ENCODE measurements at places on chromosomes 5 and 9.

- no peak for DNase-seq
Observed at GRCh38 chr9:137069508-137070091, 757 bp downstream of the SAPCD2 start.

- no peak for DNase-seq
Observed at GRCh38 chr9:95116808-95117204, 200.7 kb downstream of the FANCC start.

DNA sequence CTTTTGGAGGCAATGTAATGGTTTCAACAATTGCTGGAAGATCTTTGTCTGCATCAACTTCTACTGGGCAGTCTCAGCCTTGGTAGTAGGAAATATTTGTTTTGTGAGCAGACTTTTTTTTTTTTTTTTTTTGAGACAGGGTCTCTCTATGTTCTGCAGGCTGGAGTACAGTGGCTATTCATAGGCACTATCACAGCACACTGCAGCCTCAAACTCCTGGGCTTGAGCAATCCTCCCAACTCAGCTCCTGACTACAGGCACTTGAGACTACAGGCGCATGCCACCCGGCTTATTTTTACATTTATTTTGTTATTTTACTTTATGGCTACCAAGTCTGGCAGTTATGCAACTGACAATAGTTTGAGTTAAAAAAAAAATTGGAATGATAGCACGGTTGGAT, 187.3 kb downstream of the SNX18 start:
- no peak for DNase-seq

DNA sequence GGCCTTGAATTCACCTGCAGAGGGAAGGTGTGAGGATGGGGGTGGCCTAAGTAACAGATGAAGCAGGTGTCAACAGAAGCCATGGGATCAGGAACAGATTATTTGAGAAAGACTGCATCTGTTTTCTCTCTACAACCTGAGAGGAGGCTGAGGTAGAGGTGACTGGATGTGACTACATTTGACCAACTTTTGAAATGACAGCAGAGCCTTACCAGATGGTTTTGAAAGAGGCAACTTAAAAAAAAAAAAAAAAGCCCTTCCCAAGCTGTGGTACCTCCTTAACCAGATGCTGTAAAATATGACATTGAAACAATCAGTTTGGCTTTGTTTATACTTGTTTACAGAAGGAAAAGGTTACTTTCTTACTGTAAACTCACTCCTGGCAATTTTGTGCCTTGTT, 108.6 kb downstream of the TRIO start:
- no peak for DNase-seq

- no peak for DNase-seq
Observed at GRCh38 chr5:59840200-59840601, 53.3 kb downstream of the PDE4D start.

GRCh38 chr9:10250219-10250618, 362.6 kb downstream of the PTPRD start:
- no peak for DNase-seq

DNA sequence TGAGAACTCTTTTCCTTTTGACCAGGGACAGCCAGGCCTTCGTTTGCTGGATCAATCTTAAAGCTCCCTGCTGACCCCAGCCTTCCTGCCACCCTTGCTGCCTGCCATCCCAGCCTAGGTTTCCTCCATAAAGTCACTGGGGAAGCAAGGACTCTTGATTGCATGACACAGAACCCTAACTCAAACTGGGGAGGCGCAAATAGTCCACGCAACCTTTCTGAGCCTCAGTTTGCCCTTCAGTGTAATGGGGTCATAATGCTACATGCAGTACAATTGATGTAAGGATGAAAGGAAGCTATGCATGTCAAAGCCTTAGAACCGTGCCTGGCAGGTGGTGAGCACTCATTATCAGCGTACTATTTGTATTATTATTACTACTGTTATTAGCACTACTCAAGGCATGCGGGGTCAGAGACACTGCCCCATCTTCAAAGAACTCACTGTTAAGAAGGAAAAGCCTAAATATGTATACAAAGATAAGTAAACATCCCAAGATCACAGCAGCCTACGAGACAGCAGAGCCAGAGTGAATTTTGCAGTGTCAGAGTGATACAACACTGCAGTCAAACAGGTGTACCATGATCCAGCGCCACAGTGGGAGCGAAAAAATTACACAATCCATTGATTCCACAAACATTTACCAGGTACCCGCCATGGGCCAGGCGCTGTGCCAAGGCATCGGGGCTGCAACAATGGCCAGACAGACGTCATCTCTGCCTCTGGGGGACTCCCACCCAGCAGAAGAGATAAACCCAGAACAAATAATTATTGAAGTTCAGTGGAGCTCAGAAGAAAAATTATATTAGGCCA, 16.9 kb upstream of the CPLX2 start:
- no peak for DNase-seq

- DNase-seq, result no peak
Observed at GRCh38 chr5:171569065-171569712, 149.7 kb downstream of the FGF18 start.

DNA sequence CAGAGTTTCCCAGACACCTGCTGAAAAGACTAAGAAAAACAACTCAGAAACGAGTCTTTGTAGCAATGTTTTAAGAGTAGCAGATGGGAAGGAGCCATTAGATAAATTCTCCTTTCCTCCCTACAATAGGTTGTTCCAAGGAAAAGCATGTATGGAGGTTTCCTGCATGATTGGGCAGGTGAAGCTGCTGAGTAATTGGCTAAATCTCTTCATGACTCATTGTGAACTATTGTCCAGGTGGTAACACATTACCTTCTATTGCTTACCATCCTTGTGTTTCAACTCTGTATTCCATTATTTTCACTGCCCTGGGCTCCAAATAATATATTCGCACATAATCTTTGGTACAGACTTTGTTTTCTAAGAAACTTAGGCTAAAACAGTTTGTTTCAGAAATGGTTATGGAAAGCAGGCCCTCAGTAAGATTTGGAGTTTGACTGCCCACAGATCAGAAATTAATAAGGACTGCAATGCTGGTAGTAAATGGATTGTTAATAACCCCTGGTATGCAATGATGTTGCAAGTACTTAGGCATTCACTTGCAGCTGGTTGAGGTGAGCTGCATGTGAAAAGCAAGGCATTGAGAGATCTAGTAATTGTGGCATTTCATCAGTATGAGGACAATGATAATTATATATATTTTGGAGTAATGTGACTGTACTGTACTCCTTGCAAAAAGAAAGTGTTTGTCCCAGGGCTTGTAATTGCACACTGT, 281.4 kb upstream of the VLDLR start:
- no peak for DNase-seq

DNA sequence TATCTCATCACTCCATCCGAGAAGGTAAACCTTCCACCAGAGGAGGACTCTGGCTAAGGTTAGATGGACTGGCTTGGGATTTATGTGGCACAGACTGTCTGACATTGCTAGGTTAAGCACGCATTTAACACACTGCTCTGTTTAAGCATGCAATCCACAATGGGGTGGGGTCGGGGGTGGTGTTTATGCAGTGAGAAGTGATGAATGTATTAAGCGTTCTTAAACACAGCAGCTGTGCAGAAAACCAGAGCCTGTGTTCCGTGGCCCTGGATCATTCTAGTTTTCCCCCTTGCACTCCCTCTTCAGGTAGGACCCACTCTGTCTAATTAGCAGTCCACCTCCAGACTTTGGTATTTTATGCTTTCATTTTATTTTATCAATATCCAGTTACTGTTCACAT, 46.4 kb downstream of the STXBP1 start:
- DNase-seq, result no peak

DNA sequence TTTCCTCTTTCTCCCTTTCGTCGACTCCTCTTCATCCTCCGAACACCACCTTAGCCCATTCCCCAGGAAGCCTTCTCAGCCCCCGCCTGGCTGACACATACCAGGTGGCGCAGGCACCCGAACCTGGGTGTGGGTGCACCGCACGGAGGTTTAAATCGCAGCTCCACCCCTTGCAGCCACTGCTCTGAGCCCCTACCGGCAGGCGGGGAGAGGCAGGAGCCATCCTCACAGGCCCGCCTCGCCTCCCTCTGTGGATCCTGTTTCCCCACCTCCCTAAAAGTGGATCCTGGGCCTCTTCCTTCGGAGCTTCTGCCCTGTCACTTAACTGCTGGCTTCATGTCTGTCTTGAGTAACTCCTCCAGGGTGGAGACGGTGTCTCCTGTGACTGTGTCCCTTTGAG, 110.7 kb downstream of the OLFM1 start:
- DNase-seq, result no peak

DNA sequence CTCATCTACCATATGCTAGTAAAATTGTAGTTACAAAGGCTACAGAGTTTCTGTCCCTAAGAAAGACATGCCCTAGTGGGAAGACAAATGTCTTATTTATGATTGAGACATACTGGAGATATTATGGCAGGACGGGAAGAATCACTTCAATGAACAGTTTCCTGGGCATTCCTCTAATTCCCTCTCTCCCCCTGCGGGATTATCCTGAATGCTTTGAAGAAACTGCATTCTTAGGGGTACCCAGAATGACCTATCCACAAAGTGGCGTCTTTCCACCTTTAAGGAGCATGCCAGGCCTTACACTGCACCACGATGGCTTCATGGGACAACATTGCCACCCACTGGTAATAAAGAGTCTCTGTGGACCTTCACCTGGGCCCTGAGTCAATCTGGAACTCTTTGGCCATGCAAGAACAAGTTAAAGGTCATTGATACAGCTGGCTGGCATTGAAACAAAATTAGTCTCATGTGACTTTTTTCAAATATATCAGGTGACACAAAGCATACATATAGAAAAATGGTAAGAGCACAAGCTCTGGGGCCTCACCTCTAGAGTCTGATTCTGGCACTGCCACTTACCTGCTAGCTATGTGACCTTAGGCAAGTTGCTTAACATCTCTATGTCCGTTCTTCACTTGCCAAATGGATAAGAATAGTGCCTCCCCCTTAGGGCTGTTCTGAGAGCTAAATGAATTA, 32.0 kb downstream of the ANKRD55 start:
- peak; percentile 34 for DNase-seq

DNA sequence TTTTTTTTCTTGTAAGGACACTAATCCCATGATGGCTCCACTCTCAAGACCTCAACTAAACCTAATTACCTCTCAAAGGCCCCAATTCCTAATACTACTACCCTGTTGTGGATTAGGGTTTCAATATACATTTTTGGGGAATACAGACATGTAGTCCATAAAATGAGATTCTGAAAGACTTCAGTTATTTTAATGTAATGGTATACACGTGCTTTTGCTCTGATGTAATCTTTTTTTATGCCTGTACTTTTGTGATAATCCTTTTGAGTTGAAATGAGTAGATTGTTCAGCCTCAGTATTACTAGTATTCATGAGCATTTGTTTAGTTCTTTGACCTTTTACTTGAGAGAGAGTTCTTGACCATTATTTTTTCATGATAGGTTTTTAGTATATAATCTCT, 9.5 kb downstream of the CEP78 start:
- DNase-seq, result no peak

GRCh38 chr5:95124731-95125130, 160.2 kb downstream of the MCTP1 start:
- no peak for DNase-seq

DNA sequence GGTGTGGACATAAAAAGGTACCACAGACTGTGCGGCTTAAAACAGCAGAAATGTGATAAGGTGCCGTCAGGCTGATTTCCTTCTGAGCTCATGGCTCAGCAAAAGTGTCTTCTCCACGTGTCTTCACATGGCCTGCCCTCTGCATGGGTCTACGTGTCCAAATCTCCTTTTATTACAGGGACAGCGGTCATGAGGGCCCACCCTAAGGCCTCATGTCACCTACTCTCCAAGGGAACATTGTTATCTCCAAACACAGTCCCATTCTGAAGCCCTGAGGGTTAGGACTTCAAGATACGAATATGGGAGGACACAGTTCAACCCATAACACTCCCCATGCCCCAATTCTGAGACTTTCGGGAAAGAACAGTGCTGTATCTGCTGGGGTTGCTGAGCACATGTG, 35.2 kb downstream of the COL23A1 start:
- no peak for DNase-seq

DNA sequence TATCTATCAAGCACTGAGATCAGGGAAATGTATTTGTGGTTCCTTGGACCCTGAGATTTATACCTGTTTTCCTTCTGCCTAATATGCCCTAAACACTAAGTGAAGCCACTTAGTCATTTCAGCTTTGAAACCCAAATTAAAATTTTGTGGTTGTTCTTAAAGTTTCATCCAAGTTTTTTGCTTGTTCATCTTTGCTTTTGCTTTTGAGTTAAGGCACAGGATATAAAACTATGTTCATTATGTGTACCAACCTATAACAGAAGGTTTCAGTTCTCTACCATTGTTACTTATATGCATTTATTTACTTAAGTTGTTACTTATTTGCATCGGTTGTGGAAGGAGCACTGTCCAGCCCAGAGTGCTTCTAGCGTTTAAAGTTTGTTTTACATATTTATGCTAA, 382.3 kb downstream of the PTPRD start:
- no peak for DNase-seq

- DNase-seq, result no peak
Observed at GRCh38 chr9:93505541-93506132, 52.3 kb upstream of the FAM120AOS start.

DNA sequence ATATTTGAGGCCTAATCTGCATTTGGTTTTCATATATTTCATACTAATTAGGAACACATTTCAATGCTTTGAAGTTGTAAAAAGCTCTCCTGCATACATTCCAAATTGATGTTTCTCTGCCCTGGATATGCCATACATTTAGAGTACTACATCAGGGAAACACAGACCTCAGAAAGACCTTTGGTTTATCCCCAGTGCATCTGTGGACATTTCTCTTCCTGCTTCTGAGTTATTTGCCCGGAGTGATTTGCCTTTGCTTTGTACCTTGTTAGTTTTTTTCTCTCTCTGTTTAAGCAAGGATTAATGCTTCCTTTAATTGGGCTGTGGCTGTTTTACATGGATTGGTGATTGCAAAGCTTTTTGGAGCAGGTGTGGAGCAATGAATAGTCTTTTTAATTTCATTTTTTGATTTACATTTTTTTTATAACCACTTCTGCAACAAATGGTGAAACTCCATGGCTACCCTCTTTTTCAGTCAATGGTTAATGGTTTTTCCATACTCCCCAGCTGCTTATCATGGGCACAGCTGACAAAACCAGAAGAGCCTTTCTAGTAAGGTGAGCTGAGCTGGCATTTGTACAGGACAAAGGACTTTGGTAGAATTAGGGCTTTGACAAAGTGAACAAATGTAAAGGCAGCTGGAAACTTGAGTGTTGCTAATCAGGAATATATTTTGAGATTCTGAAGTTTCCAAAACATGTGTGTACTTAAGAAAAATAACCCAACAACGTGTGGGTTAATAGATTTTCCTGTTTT, 54.2 kb downstream of the ZSWIM6 start:
- DNase-seq, result no peak
